CD4-positive, alpha-beta T cell treated with Interleukin-4 for 4 hours (primary cell): ENCODE measurements at places on chromosomes 6 and 20.
A peak's percentile ranks its signal among the peaks of the same experiment; 100 is the strongest.

GRCh38 chr20:16537025-16537665 is 36.1 kb downstream of the KIF16B start:
- no peak for DNase-seq

DNA sequence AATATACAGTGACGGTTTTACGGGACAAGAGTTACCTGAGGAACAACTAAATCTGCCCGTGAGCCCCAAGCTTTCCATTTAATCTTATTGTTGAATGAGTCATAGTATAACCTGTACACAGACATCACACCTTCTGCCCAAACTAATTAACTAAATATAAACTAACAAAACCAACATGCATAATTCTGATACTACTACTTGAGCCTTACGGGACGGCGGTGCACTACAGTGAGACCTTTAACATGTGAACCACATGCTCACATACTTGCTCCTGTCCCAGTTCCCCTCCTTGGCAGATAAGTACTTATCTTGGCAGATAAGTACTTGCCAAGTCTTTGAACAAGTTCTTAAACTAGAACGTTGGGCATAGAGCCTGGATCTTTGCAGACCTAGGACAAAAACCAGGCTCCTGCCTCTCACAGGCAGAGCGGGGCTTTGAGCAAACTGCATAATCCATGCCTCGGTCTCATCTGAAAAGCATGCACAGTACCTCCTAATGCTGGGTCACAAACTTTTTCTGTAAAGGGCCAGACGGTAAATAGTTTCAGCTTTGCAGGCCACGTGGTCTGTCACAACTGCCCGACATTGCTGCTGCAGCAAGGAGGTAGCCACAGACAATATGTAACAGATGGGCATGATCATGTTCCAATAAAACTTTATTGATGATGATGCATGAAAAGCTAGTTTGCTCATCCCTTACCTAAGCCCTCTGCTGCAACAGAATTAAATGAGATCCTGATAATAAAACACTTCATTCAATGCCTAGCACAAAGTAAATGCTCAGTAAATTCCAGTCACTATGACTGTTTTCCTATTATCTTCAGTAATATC is 23.0 kb downstream of the ZNF217 start:
- DNase-seq, result no peak

DNA sequence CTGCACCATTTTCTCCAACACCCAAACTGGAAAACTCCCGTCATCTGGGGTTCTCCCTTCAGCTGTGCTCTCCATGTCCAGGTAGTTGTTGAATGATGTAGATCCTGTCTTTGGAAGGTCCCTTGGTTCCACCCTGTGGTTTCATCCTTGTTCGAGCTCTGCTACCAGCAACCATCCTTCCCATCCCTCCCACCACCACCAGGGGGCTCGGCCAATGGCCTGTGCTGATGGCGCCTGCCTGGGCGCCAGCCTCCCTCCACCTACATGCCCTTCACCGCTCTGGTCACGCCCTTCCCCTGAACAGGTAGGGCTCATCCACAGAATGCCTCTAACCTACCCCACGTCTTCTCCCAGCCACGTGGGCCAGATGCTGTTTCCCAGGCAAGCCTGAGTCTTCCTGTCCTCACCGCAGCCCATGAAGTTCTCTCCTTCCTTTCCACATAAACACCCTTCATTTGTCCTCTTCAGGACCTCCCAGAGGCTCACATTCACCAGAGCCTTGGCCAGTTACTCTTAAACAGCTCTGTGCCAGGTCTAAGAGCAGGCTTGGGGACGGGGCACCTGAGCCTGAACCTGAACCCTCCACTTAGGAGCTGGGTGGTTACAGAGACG is 75.1 kb upstream of the DUSP22 start:
- no peak for DNase-seq

- no peak for DNase-seq
Observed at GRCh38 chr20:43831481-43832065, 83.1 kb upstream of the TOX2 start.

DNA sequence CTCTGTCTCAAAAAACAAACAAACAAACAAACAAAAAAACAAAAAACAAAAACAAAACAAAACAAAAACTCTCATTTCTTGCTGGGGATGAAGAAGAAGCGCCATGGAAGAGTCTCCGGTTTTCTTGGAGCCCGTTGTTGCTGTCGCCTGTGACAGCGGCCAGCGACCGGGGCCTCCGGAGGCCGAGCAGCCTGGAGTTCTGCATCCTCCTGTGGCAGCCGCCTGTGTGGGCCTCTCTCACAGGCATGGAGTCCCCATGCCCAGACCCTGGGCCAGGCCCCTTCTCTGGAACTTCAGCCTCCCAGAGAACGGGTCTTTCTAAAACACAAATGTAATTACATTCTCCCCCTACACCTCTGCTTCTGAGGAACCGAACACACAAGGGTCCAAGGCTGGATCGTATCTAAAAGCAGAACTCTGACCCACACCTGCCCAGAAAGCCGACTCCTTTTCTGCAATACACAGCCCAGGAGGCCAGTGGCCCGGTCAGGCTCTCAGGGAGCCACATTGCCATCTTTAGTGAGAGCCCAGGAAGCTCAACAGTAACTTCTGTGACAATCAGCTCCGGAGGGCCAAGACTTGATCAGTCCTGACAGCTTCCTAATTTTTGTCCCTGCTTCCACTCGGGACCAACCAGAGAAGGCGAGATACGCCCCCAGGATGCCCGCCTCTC is 18.5 kb downstream of the DACT2 start:
- DNase-seq, result no peak

GRCh38 chr6:102571236-102571908 is 1177.9 kb downstream of the GRIK2 start:
- DNase-seq, result no peak

GRCh38 chr6:93398723-93399122 is 20.6 kb downstream of the EPHA7 start:
- DNase-seq, result no peak

- no peak for DNase-seq
Observed at GRCh38 chr20:17500826-17501225, 30.4 kb downstream of the BFSP1 start.

GRCh38 chr6:43992783-43993644 is 134.2 kb downstream of the MRPL14 start:
- no peak for DNase-seq

GRCh38 chr6:1346101-1346500 is 34.2 kb downstream of the FOXQ1 start:
- no peak for DNase-seq

DNA sequence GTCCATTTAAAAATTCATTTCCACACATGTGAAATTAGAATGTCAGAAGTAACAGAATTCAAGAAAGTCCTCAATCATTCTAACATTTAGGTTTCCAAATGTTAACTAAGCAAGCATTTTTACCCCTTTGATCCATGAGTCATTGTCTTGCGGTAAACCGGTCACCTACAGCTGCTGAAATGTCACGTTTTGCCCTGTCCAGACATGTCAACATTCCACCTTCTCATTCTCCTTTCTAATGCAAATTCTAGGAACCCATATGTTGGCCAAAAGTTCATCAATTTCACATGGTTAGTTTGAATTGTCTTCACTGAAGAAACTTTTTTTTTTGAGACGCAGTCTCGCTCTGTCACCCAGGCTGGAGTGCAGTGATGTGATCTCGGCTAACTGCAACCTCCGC is 117.2 kb downstream of the IPCEF1 start:
- peak; percentile 55 for DNase-seq

DNA sequence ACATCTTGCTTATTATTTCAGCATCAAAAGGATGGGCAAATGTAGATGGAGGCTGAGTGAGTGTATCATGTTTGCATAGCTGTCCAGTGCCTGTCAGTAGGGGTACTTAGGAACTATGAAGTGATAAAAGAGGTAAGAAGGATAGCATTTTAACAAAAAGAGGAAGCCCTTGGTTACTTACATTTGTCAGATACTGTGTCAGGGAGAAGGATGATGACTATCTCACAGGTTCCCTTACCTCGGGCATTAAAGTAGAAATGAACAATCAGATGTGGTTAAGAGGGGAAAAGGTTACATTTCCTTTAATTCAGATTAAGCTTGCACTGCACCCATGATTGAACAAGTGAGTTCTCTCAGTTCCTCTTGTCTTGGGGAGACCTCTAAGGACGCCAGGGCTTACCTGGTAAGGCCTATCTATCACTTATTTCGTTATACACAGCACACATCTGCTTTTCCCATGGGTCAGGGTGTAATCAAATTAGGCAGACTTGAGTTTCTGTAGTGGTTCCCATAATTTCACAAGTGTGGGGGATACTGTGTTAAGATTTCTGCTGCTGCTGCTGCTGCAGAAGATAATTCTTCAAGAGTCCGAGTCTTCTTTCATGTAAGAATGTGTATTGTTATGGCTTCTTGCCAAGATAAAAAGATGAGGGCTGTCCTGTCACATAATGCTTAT is 4.5 kb downstream of the FOXO3 start:
- DNase-seq, result peak; percentile 74

- DNase-seq, result no peak
Observed at GRCh38 chr6:146968041-146968760, 236.0 kb upstream of the STXBP5 start.

GRCh38 chr20:36836591-36837269 is 39.2 kb upstream of the TLDC2 start:
- DNase-seq, result no peak

GRCh38 chr20:31593221-31594001 is 11.7 kb upstream of the ID1 start:
- DNase-seq, result no peak

GRCh38 chr20:49510562-49511122 is 28.2 kb upstream of the KCNB1 start:
- DNase-seq, result no peak

GRCh38 chr6:74182992-74183391 is 487.0 kb downstream of the CD109 start:
- DNase-seq, result no peak

DNA sequence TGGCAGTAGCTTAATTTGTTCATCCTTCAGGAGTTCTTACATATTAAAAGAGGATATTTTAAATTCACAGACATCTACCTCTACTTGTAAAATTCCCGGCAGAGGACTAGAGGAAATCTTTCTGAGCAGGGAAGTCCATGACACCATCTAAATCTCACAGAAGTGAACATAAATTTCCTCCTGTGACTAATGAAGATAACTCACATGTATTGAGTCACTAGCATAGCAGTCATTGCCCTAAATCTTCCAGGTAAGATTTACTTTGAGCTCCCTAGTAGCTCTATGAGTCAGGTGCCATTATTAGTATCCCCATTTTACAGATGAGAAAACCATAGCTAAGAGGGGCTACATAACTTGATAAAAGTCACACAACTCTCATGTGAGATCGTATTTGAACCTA is 1058.6 kb upstream of the FLRT3 start:
- no peak for DNase-seq

GRCh38 chr6:134482593-134483270 is 164.8 kb upstream of the SGK1 start:
- no peak for DNase-seq

DNA sequence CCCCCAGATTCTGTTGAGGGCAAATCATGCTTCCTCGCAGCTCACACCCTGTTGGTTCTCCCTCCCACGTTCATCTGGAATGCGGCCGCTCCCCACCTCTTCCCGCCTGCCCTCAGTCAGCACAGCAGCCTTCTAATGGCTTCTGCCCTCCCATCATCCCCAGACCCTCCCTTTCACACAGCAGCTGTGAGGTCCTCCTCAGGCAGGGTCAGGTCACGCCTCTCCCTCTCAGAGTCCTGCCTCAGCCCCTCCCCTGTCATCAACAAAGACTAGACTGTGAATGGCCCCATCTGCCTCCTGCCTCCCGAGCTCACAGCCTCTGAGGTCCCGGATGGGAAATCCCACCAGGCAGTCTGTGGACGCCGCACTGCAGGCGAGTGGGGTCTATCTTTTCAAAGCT is 7.9 kb upstream of the BHLHE23 start:
- no peak for DNase-seq

- DNase-seq, result no peak
Observed at GRCh38 chr6:32073101-32073500, 34.9 kb downstream of the CYP21A2 start.

DNA sequence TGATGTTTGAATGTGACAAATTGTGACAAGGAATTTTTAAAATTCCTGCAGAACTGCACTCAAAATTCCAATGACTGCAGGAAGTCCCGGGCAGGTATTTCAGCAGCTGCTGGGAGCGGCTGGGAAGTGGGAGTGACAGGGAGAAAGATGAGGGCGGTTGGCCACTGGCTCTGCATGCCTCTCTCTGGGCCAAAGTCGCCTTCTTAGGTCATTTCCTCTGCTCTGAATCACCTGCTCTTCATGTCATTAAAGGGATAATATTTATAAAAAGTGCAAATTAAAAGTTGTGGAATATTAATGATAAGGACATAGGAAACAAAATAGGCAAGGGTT is 43.9 kb downstream of the RAMACL start:
- no peak for DNase-seq

DNA sequence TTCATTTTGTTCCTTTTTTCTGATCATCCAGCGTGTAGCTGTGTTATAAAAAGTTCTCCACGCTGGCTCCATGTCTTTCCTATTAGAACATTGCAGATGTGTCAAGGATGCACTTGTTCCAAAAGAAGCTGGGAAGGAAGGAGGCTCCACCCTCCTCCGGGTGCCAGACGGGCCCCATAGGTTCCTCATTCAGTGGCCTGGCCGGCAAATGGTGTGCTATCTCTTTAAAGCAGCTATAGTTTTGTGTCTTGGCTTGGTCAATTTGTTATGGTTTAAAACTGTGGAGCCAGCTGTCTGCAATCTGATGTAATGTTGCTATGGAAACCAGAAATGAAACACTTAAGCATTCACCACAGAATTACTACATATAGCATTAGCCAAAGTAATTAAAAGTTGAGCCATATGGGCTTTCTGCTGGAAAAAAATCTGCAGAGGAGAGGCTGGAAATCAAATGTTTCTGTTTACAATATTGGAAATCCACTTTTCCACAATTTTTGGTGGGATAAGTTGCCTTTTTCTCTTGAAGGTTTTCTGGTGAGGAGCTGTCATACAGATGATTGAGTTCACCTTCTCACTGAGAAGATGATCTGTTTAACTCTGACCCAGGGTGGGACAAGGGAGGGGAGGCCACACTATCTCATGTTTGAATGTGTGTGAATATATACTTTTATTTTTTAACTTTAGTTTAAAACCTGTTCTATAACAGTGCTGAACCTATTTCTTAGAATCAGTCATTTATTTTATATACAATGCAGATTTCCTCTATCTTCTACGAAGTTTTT is 167.4 kb downstream of the SASH1 start:
- DNase-seq, result peak; percentile 1

GRCh38 chr6:23637296-23637695 is 488.7 kb upstream of the NRSN1 start:
- DNase-seq, result no peak

DNA sequence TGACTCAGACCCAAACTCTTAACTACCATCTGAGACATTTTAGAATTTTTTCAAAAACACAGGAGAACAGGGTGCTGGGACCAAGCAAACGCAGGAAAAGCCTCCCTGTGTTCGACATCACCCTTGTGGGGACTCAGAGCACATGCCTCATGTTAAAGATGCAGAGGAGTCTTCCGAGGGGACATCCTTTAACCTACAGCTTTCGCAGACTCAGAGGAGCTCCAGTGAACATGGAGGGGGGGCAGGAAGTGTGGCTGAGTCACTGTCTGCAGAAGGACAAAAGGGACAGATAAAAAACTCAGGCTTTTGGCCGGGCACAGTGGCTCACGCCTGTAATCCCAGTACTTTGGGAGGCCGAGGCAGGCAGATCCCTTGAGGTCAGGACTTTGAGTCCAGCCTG is 15.1 kb downstream of the BMP7 start:
- no peak for DNase-seq

GRCh38 chr6:168035098-168035660 is 37.7 kb downstream of the KIF25 start:
- no peak for DNase-seq
